ENCODE measurements at places on chromosomes 2 and 18.
A peak's percentile ranks its signal among the peaks of the same experiment; 100 is the strongest.

DNA sequence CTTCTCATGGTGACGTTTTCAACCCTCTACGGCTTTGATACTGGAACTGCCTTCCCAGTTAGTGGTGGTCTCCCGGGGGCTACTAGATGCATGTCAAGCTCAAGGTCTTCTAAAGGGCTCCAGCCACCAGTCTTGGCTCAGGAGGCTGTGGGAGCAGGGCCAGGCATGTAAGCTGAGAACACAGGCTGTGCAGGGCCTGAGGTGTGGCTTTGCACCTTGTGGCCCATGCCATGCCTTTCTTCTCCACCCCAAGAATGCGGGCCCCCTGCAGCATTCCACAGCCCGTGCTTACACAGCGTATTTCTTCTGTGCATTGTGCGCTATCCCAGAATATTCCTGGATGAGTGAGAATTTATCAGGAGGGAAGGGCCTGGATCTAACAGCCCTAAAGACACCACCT lies 144.9 kb downstream of the SEPTIN10 start:
- DNase-seq: no peak

- DNase-seq: no peak
Measured at GRCh38 chr2:98882971-98883779, 52.9 kb downstream of the CRACDL start.

GRCh38 chr2:238700117-238700457 lies 147.8 kb upstream of the TWIST2 start:
- no peak for DNase-seq

DNA sequence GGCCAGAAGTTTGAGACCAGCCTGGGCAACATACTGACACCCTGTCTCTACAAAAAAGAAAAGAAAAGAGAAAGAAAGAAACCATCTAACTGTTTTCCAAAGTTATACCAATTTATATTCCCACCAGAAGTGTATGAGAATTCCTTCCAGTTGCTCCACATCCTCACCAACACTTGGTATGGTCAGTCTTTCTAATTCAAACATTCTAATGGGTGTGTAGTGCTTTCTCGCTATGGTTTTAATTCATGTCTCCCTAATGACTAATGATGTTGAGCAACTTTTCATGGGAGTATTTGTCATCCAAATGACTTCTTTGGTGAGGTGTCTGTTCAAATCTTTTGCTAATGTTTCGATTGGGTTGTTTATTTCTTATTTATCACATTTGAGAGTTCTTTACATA lies 10.5 kb upstream of the B3GNT7 start:
- DNase-seq: no peak

DNA sequence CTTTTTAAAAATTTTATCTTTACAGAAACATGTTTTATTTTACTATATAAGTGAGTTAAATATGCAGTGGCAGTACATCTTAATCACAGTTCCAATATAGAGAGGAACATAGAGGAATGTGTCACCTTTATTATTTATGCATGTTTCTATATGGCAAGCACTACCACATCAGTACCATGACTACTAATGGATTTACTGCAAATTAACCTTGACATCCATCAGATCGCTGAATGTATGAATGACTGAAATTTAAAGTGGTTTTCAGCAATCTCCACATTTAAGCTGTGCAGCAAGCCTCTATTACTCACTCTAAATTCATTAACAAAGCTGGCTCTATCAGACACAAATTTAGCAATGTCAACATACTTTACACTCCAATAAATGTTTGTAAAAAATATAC lies 790.6 kb downstream of the NRXN1 start:
- DNase-seq: no peak

DNA sequence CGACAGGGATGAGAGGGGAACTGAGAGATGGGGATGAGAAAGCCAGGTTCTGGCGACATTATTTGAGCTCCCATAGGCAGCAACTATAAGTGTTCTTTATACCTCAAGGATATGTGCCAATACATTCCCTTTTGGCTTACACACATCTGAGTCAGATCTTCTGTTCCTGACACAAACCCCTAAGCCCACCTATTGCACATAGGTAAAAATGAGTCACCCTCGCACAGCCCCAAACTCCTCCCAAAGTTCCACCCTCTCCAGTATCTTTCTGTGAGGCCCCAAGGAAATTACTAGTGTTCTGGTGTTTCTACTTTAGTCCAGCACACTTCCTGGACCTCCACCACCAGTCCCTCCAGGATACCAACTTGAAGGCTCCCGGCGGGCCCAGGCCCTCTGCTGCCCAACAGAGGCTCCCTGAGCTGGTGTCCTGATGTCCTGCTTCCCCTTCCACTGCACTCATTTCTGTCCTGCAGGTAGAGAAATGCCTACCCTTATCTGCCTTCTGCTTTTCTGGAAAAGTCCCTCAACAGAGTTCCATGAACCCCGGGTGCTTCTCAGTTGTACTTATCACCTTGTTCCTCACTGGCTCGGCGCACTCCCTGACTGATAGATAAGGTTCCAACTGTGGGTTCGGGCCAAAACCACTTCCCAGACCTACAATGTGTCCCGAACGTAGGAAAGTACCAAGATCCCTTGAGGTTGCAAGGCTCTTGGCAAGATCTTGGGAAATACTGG lies 125.5 kb downstream of the EN1 start:
- no peak for DNase-seq

- no peak for DNase-seq
Measured at GRCh38 chr2:136297994-136298393, 180.0 kb upstream of the CXCR4 start.

GRCh38 chr2:62343206-62343605 lies 147.3 kb downstream of the B3GNT2 start:
- no peak for DNase-seq

DNA sequence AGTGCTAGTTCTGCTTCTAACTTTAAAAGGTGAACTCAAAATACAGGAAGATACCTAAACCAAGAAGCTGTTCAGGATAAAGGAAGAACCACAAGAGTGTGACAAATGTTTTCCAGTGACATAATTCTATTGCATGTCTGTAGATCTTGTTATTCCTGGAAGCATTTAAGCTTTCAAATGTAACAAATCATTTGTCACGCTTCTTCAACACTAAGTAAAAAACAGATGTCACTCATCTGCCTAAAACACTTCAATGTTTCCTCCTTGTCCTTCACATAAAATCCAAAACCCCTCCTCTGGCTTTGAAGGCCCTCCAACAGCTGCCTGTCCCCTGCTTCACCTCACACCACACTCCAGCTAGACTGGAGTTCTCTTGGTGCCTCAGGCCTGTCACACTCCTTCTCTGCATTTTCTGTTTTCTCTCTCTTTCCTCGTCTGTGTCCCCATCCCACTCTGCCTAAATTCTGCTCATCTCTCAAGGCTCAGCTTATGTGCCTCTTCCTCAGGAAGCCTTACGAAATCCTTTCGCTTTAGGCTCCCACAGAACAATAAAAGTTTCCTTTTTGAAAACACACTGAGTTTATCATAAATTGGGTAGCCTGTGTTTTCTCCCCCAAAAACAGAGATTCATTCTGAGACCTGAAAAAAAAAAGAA lies 6.4 kb upstream of the CLEC4F start:
- no peak for DNase-seq

GRCh38 chr18:2240311-2240705 lies 331.0 kb downstream of the METTL4 start:
- no peak for DNase-seq

DNA sequence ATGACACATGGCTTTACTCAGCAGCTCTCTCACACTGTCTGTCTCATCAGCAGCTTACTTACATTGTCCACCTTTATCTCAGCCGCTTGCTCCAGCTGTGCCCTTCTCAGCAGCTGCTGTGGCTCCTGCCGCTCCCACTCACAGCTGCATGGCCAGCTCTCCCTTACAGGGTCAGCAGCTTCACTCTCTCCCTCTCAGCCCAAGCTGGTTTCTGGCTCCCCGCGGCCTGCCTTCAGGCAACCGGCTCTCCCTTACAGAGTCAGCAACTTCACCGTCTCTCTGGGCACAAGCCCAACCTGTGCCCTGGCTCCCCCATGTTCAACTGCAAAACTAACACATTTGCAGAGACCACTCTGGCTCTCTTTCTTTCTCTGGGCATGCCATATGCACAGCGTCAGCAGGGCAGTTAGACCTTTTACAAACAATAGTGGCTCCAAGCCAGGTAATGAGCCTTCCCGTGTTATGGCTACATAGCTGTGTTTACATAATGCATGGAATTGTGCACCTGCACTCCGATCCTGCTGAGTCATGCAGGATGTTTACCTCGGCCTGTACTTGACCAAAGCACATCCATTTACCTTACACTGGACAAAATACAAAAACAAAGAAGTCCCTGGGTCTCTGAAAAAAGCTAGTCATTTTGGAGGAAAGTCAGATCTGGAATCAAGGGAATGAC lies 167.3 kb downstream of the DOK6 start:
- no peak for DNase-seq

DNA sequence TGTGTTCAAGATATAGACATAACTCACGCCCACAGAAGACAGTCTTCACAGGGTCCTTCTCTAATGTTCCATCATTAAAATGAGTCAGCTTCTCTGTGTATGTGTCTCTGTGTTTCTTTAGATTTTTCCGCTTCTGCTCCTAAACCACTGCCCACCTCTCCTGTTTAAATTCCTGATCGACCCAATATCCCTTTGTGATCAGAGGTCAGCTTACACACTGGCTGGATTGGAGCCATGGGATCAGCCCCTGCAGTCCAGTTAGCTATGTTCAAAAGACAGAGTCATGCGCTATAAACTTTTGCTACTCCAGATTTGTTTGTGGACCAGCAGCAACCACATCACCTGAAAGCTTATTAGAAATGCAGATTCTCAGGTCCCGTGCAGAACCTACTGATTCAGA lies 229.2 kb downstream of the C1D start:
- no peak for DNase-seq

- DNase-seq: no peak
Measured at GRCh38 chr2:123695426-123695825, 329.7 kb upstream of the CNTNAP5 start.

DNA sequence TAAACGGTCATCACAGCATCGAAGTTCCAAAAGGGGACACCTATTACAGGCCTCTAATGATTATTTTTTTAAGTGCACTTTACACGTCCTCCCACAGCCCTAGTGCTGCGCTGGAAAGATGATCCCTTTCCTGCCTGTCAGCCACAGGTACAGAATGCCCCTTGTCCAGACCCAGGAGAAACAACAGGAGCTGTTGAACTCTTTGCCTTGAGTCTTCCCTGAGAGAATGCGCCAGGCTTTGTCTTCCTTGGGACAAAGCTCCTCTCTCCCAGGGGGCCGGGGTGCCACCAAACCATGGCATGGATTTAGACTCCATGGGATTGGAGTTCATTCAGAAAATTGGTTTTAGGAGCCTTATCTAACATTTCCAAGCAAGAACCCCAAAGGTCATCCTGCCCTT lies 319.0 kb upstream of the SOX11 start:
- no peak for DNase-seq

- DNase-seq: no peak
Measured at GRCh38 chr2:191618046-191618780, 59.7 kb upstream of the NABP1 start.

GRCh38 chr2:760001-760400 lies 82.8 kb upstream of the TMEM18 start:
- DNase-seq: no peak

DNA sequence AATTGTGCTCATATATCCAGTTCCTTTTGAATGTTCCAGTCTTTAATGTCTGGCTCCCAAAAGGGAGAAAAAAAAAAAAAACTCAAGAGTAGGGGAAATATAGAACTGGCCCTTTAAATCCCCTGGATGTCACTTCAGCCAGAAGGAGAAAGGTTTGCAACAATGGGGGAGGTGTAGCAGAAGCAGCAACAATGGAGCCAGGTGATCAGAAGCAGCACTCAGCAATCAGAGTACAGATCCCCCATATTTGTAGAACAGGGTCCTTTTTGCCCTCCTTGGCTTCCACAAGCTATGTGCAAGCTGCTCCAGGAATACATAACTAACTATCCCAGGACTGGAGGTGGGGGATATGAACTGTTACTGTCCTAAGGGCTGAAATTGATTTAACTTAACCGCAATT lies 25.8 kb upstream of the ZNF397 start:
- DNase-seq: no peak

DNA sequence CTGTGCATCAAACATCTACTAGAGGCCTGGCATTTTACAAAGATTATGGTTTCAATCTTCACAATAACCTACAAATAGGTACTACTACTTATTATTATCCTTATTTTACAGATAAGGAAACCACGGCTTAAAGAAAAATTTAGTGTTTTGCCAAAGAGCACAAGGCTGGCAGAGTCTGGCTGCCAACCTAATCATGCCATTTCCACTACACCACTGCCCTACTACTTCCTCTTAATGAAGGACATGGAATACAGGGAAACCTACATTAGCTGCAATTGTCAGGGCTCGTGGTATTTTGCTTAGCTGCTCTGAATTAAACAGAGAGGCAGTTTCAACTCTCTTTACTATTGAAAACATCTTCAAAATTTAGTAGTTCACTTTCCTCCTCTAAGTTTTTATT lies 5.9 kb downstream of the MBOAT2 start:
- DNase-seq: no peak

DNA sequence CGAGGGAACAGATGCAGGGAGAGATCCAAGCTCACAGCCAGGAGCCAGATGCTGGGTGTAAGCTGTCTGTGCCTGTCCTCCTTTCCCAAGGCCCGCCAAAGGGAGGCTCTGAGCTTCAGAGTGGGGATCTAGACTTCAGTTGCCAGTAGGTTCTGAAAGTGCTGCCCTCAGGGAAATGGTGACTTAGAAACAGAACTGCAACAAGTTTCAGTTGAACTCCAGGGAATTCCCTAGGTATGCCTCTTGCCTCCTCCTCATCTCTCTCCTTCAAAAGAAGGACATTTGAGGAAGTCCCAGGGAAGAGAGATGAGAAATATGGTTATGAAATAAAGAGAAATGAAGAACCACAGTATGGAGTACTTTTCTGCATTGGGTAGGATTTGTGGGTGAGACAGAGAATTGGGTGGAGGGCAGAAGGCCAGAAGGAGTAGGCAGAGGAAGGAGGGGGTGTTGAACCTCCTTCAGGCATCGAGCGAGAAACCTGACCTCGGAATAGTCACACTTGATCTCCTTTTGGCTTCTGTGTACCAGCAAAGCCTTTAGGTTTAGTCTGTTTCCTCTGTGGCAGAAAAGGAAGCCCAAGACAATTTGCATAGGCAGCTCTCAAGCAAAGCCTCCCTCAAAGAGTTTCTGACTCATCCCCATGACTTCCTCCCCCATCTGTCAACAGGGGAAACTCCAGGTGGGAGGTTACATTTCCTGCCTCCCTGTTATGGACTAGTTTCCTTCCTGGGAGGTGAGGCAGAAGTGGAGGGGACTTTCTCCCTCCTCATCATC lies 45.7 kb downstream of the QPCT start:
- peak; percentile 96 for DNase-seq

GRCh38 chr2:169464882-169465281 lies 14.4 kb upstream of the BBS5 start:
- DNase-seq: no peak

Measured in kidney glomerular epithelial cell (primary cell).